Dermis microvascular lymphatic vessel endothelial cell (primary cell): ENCODE measurements at places on chromosomes 11 and 22. TPM values are rescaled to one million over a fixed set of nuclear protein-coding genes. Genes with fewer than 3 reads are reported as not detected.
A peak's percentile ranks its signal among the peaks of the same experiment; 100 is the strongest.

- DNase-seq, result peak; percentile 15
These were observed 87.6 kb upstream of the FSHB start for GRCh38 chr11:30143098-30143705.

DNA sequence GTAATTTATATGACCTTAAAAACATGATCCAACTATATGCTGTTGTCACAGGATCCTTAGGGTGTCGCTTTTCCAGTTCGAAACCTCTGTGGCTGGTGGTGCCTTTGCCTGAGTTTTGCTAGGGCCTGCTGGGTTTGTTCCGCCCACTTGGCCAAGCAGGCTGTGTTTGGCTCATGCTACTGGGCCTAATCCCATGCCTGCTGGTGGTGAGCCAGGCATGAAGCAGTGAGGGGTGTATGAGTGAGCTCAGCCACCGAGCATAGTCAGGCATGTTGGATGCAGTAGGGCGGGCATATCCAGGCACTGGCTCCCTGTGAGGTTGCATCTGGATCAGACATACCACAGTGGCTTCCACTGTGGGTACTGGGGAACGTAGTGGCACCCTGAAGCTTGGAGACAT is 16.3 kb downstream of the NPAT start:
- no peak for DNase-seq

NXPE4 gene
- not detected in 2 replicates for total RNA-seq

GRCh38 chr11:134292661-134293060 is 16.5 kb downstream of the GLB1L3 start:
- no peak for DNase-seq

CSTPP1 gene
- 9.4 and 14.0 TPM in 2 replicates for total RNA-seq

GRCh38 chr11:123473941-123474677 is 44.0 kb downstream of the GRAMD1B start:
- DNase-seq, result peak; percentile 86

DNA sequence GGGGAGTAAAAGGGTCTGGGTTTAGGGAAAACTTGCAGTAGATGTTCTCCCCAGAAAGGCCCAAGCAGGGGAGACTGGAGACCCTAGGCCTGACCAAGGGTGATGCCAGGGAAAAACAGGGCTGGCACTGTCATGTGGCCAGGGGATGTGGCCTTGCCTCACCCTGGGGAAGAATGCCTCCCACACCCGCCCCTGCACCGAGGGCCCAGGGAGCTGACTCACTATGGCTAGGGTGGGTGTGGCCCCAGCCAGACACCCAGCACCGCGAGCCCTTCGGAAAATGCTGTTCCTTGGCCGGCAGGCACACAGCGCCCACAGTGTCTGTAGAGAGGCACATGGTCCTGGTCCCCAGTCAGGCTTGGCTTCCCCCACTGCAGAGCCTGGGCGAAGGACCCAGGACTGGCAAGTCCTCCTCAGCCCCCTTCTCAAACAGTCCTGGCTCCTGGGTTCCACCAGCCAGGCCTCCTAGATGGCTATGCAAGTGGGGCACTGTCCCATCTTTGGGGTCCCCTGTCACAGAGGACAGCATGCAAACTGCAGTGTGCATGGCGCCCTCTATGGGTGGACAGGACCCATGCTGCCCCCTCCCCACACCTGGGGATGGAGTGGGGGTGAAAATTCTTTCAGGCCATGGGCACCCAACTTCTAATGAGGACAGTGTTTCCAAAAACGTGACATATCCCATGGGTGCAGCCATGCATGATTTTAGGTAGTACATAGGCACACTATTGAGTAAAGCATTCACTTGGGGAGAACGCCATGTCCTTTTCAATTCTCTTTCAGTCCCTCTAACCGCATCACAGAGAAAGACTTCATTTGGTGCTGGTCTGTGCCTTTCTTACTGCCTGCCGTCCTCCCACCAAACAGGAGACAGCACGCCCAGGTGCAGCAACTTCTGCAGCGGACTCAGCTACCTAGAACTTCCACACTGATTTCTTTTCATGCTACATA is 15.2 kb downstream of the TMPRSS5 start:
- DNase-seq, result no peak

GRCh38 chr11:16295592-16295991 is 60.8 kb downstream of the SOX6 start:
- no peak for DNase-seq

DNA sequence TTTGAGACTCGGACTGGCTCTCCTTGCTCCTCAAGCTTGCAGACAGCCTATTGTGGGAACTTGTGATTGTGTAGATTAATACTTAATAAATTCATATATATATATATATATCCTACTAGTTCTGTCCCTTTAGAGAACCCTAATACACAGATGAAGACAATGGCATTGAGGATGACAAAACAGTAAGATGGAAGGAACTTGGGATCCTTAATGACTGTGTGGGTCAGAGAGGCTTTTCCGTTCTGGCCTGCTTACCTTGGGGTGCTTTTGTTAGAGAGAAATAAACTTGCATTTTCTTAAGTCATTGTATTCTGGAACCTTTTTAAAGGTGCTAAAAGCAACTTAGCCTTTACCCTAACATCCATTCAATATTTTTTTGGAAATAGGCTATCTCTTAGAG is 49.6 kb upstream of the RRAS2 start:
- no peak for DNase-seq

DNA sequence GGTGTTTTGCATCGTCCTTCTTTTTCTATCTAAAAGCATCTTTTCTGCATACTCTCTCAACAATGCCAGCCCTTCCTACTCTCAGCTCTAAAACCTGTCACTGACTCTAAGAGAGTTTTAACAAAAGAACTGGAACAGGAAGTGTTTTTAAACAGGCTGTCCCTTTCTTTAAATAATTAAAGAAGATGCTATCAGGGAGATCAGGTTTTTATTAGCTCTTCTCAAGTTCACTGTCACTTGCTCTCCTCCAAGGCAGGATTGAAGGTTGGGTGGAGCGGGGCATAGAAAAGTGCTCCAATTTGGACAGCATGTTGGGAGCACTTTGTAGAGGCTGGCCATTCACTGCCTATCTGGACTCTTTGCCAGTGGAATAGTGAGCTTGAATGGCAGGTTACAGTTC is 56.4 kb upstream of the BARX2 start:
- DNase-seq, result no peak

TRIM51 gene
- total RNA-seq, result not detected in 2 replicates

- DNase-seq, result no peak
These were observed 97.4 kb downstream of the MED15 start for GRCh38 chr22:20604776-20605221.

DNA sequence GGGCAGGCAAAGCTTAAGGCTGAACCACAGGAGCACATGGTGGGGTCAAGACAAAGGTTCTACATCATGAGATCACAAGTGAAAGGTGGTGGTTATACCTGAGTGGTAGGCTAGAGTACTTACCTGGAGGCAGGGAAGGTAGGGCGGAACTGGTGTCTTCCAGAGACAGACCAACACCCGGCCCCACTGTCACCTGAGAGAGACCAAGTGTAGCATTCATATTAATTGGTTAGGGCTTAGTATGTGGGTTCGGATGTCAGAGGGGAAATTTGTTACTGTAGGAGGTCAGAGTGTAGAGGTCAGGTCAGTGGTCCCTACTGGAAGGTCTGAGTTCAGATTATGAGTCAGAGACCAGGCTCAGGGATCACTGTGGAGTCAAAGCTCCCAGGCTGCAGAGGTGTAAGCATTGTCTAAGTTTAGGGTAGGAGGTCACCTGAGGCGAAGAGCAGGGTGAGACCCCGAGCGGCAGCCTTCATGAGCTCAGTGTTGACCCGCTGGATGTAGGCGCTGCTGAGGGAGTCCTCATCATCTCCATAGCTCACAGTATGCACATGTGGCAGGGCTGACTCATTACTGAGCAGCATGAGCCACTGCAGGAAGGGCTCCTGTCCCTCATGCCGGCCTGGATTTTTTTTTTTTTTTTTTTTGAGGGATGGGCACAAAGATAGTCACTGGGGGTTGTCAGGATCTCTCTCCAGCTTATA is 3.2 kb downstream of the TPP1 start:
- no peak for DNase-seq
